GM03348 (cell line): ENCODE measurements at places on chromosomes 7 and 10.

- DNase-seq: no peak
Observed at GRCh38 chr10:113320987-113321386, 231.9 kb upstream of the HABP2 start.

- peak; percentile 81 for DNase-seq
Observed at GRCh38 chr10:125144693-125145623, 15.4 kb downstream of the CTBP2 start.

- no peak for DNase-seq
Observed at GRCh38 chr7:158595068-158595467, 7.4 kb upstream of the PTPRN2 start.

DNA sequence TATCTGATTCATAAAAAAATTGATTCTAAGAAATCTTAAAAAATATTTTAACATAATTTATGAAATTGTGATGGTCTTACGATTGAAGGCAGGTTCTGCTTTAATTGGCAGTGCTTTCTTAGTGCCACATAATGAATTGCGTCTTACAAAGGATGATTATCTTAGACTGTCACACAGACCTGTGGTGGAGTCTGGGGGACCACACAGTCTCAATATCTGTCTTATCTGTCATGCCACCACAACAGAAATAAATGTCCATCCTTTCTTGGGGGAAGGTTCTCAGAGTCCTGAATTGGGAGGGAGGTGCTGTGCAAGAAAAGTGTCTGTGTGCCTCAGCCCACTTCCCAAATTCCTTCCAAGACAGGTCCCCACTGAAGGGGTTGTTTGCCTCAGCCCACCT, 34.0 kb downstream of the ZDHHC6 start:
- no peak for DNase-seq

- DNase-seq: no peak
Observed at GRCh38 chr7:71329030-71329660, 197.2 kb downstream of the GALNT17 start.

GRCh38 chr10:95423164-95424005, 132.6 kb upstream of the PDLIM1 start:
- no peak for DNase-seq

- DNase-seq: peak; percentile 63
Observed at GRCh38 chr7:38222481-38223096, 44.5 kb downstream of the STARD3NL start.

DNA sequence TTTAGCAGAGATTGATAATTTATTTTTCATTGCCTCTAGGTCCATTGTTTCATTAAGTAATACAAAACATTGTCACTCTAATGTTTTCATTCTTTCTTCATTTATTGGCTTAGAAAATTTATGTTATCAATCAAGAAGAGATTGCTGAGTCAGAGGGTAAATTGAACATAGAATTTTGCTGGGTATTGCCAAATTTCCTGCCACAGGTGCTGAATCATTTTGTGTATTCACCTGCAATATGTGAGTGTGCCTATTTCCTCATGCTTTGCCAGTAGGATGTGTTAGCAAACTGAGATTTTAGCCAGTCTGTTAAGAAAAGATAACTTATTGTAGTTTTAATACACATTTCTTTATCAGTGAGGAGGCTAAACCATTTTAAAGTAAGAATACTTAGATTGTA, 38.0 kb downstream of the MARCHF5 start:
- DNase-seq: no peak

DNA sequence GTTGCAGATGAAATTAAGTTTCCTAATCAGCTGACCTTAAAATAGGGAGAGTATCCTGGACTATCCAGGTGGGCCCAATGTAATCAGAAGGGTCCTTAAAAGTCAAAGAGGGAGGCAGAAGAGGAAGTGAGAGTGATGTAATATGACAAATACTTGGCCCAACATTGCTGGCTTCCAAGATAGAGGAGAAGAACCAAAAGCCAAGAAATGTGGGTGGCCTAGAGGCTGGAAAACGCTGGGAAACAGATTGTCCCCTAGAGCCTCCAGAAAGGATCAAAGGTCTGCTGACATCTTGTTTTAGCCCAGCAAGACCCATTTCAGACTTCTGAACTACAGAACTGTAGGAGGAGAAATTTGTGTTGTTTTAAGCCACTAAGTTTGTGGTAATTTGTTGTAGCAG, 79.7 kb upstream of the NOBOX start:
- no peak for DNase-seq

GRCh38 chr10:42753126-42753506, 29.5 kb upstream of the BMS1 start:
- DNase-seq: peak; percentile 89

DNA sequence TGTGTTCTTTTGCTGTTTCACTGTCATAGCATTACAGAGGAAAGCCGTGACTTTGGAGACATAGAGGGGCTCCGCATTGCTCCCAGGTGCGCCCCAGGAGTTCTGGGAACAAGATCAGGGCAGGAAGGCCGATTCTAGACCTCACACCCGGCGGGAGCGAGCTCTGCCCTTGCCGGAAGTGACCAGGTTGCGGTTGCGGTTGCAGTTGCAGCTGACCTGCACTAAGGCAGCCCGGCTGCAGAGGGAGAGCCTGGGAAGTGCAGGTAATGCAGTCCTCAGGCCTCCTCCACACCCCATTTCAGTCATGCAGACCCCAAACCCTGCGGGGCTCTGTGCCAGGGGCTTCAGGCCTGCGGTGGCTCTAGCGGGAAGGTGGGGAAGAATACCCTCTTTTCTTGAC, 130.0 kb upstream of the LANCL2 start:
- no peak for DNase-seq

GRCh38 chr7:44338600-44338999, 13.2 kb upstream of the CAMK2B start:
- no peak for DNase-seq

- peak; percentile 51 for DNase-seq
Observed at GRCh38 chr7:100825215-100825671, 2.1 kb downstream of the EPHB4 start.

GRCh38 chr10:89297356-89297755, 4.5 kb upstream of the IFIT2 start:
- no peak for DNase-seq

DNA sequence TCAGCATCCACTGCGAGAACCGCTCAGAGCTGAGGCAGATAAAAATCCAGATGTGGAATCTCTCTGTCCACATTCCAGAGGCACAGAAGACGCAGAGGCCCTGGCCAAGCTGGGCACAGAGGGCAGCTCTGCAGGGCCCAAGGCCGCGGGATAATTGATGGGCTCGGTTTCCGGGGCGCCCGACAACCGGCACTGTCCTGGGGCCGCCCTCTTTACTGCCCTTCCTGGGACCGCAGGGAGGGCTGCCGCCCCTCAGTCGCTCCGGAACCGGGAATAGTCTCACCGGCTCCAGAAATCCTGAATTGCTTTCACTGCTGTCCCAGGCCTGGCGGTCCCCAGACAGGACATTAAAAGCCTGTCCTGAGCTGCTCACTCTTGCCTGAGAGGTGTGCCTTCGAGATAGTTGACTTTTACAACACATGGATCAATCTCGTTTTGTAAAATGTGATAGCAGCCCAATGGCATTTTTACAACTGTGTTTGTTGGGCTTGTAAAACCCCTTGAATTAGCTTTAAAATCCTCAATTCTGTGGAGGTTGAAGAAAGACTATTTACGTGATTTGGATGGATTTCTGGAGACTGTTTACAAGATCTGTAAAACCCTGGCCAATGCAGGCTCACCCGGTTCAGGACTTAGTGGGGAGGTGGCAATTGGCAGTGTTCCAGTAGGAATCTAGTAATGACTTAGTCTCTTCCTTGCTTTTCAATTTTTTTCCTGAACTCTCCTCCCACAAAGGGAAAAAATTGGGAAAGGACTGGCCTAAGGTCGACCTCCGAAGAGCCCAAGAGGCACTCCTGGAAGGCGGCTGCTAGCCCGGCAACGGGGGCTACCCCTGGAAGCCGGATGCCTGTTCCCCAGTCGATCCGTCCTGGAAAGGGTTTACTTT, 1.4 kb upstream of the HOXA6 start:
- peak; percentile 42 for DNase-seq

DNA sequence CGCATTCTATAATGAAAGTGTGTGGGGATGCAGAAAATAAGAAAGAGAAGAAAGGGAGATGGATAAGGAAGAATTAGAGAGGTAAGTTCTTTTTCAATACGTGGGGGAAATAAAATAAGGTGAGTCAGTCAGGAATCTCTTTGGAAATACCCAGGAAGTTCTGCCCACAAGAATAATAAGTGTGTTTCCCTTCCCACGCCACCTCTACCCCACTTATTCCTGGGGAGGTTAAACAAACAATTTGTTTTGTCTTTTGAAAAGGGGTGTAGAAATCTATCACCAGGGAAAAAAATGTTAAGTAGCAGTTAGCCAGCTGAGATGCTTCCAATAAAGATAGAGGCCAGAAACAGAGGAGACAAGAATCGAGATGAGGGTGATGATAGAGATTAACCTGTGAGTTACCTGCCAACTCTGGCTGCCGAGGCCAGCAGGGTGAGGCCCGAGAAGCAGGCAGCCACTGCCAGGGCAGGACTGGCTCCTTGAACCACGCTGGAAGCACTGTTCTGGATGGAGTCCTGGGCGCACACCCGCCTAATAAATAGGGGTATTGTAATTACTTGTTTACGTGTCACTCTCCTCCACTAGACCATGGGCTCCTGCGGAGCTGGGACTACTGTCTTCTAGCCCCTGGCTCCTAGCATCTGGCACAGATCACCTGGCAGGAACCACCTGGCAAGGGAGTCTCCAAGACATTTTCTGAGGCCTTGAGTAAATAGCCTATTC, 191.3 kb downstream of the FGFR2 start:
- no peak for DNase-seq

DNA sequence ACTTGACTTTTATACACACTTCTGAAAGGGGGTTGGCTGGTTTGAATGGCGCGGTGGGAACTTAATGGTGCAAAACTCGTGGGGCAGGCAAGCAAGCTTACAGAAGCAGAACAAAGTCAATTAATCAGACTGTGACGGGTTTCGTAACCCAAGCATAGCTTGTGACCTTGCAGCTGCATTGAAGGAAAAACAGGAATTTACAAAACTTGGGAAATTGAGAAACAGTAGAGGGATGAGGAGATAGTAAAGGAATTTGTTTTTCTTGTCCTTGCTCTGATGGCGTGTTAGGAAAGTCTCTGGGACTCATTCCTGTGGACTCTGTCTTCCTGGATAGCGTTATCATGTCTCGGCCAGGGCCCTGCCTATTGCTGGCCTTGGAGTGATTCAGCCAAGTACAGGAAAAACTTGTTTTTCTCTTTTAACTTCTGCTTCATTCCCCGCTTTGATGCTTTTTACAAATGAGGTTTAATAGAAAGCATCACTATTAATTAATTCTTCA, 220.0 kb upstream of the KCND2 start:
- peak; percentile 77 for DNase-seq

GRCh38 chr10:34816501-34817002, 1.5 kb upstream of the PARD3 start:
- peak; percentile 33 for DNase-seq

DNA sequence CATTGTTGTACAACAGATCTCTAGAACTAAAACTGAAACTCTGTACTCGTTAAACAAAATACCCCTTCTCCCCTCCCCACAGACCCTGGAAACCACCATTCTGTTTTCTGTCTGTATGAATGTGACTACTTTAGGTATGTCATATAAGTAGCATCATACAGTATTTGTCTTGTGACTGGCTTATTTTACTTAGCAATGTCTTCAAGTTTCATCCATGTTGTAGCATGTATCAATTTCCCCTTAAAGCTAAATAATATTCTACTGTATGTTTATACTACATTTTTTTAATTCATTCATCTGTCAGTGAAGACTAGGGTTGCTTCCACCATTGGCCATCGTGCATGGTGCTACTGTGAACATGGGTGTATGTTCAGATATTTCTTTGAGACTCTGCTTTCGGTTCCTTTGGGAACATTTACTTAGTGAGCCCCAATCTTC, 71.2 kb upstream of the RPA3 start:
- DNase-seq: no peak

DNA sequence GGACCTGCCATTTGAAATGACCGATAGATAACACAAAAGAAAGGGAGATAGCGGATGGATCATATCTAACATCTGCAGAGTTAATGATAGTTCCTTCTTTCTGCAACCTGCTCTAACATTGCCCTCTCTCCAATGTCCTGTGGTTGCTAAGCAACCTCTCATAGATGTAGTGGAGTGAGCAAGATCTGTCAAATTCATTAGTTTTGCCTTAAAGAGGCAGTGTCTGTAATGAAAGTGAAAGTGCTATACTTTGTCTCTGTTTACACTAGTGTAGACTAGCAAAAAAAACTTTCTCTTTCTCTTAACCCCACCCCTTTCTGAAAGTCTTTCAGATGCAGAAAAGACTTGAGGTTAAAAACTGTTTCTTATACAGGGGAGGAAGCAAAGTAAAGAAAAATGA, 1196.9 kb downstream of the SORCS3 start:
- no peak for DNase-seq

DNA sequence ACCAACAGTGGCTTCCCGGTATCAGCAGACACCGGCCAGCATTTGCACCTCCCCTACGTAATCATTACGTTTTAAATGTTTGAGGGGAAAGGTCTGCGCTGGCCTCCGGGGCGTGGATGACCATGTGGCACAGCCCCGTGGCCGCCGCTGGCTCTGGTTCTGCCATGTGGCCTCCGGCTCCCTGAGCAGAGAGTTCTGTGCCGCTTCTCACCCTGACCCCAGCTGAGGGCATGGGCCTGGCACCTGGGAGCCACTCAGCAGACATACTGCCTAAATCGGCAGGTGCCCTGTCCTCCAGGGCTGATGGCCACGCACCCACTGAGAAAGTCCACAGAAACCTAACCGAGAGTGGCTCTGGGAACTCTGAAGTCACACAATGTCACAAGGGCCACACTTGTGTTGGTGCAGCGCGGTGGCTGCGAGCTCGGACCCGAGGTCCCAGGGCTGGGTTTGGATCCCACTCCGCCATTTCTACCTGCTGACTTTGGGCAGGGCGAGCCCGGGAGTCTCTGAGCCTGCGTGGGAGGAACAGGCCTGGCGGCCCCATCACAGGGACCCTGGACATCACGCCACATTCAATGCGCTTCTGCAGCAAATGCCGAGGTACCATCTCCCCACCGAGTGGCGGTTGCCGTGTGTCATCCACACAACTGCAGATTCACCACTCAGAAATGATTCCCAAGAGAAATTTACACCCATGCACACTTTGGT, 25.3 kb downstream of the CFAP46 start:
- no peak for DNase-seq

- DNase-seq: no peak
Observed at GRCh38 chr7:115775981-115776380, 254.6 kb downstream of the TFEC start.

- no peak for DNase-seq
Observed at GRCh38 chr7:30894009-30894408, 17.6 kb upstream of the AQP1 start.

DNA sequence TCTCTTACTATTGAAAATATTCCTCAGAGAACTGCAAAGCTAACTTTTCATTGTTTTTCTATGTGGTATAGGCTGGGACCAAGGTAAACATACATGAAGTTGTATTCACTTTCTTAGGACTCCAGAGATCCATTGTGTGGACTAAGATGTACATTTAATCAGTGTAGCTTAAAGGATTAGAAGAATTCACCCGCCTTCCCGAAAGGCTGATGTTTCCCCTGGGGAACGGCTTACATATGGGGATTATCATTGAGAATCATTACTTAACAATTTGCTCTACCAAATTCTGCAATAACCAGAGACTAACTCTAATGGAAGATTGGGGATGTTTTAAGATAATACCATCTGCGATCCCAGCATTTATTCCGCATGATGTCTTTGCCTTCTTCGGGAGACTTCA, 257.1 kb upstream of the KIAA1217 start:
- DNase-seq: no peak
